Subcutaneous adipose tissue (tissue), 4 donors: ENCODE measurements at places on chromosomes 7 and 10. TPM values are rescaled to one million over a fixed set of nuclear protein-coding genes. Genes with fewer than 3 reads are reported as not detected.

ZNF488 gene
- total RNA-seq = not detected

NUTM2E gene
- not detected for total RNA-seq

NPTX2 gene
- 6.8 TPM for total RNA-seq

SLC26A3 gene
- 0.33 TPM for total RNA-seq

TFEC gene
- 18.6 TPM for total RNA-seq

KIAA1549 gene
- 1.0 TPM for total RNA-seq

ASL gene
- 15.5 TPM for total RNA-seq

SLC25A13 gene
- 31.5 TPM for total RNA-seq

IKZF5 gene
- 16.0 TPM for total RNA-seq

ARF5 gene
- total RNA-seq = 140 TPM

FGFBP3 gene
- total RNA-seq = 0.51 TPM

CYP3A4 gene
- 1.3 TPM for total RNA-seq

TAS2R41 gene
- total RNA-seq = not detected
